ENCODE measurements at places on chromosomes 16 and 17.

DNA sequence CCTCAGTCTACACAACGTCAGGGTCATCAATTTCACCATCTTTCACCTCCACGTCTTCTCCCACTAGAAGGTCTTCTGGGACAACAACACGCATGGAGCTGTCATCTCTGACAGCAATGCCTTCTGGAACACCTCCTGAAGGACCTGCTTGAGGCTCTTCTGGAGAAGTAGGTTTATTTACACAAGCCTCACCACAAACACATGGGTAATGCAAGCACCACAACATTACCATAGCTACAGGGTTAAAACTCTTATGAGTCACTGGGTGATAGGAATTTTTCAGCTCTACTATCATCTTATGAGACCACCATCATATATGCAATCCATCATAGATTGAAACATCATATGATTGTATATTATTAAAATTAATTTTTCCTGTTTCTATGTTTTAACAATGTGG lies 215.4 kb downstream of the CHD9NB start:
- no peak for DNase-seq

- no peak for DNase-seq
Measured at GRCh38 chr16:67447508-67448076, 16.7 kb downstream of the HSD11B2 start.

GRCh38 chr16:1194665-1195392 lies 30.2 kb downstream of the TPSG1 start:
- no peak for DNase-seq

- DNase-seq, result no peak
Measured at GRCh38 chr17:80151333-80151732, 4.4 kb upstream of the EIF4A3 start.

GRCh38 chr16:75385507-75386152 lies 47.7 kb downstream of the CFDP1 start:
- DNase-seq, result peak; percentile 13

GRCh38 chr17:54844233-54844632 lies 56.4 kb upstream of the TOM1L1 start:
- no peak for DNase-seq

- no peak for DNase-seq
Measured at GRCh38 chr17:61398721-61399130, 917 bp upstream of the TBX2 start.

DNA sequence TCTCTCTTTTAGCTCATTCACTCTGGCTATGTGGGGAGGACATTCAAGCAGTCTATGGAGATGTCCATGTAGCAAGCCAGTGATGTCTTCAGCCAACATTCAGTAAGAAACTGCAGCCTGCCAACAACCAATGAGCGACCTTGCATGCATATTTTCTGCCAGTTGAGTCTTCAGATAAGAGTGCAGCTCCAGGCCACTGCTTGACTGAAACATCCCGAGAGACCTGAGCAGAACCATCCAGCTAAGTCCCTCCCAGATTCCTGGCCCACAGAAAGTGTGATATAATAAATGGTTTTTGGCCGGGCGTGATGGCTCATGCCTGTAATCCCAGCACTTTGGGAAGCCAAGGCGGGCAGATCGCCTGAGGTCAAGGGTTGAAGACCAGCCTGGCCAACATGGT lies 10.5 kb upstream of the C17orf58 start:
- no peak for DNase-seq

GRCh38 chr16:1961651-1962067 lies 2.3 kb downstream of the NDUFB10 start:
- no peak for DNase-seq

DNA sequence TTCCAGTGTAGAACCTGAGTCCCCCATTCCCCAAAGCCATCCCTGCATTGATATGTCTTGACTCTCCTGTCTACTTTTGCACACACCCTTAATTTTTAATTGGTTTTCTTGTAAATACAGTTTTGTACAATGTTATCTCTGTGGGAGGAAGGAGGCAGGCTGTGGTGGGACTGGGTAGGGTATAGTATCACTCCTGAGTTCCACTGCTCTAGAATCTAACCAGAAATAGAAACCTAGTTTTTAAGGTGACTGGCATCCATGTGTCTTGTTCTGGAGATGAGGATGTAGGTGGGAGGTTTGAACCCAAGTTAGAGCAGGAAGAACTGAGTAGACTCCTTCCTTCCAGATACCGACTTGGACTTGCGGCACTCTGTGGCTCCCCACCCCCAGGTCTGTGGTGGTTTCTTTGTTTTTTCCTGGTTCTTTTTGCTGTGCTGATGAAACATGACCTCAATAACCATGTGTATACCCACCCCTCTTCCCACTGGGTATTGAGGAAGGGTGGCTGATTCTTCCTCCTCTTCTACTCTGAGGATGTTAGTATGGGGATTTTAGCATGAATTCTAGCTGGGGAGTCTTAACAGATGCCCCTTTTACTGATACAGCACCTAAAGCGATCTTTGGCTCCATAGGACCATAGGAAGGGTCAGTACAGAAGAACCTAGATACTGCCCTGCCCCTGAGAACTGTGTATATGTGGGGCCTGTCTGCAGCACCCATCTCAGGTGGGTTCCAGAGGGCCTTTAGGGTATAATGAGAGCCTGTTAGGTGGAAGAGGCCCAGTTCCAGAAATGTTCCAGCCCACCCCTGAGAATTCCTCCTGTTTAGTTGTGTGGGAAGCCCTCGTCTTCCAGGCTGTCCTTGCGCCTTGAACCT lies 48.7 kb downstream of the SF3B3 start:
- DNase-seq, result no peak

- no peak for DNase-seq
Measured at GRCh38 chr17:81002409-81003361, 11.0 kb downstream of the CHMP6 start.

DNA sequence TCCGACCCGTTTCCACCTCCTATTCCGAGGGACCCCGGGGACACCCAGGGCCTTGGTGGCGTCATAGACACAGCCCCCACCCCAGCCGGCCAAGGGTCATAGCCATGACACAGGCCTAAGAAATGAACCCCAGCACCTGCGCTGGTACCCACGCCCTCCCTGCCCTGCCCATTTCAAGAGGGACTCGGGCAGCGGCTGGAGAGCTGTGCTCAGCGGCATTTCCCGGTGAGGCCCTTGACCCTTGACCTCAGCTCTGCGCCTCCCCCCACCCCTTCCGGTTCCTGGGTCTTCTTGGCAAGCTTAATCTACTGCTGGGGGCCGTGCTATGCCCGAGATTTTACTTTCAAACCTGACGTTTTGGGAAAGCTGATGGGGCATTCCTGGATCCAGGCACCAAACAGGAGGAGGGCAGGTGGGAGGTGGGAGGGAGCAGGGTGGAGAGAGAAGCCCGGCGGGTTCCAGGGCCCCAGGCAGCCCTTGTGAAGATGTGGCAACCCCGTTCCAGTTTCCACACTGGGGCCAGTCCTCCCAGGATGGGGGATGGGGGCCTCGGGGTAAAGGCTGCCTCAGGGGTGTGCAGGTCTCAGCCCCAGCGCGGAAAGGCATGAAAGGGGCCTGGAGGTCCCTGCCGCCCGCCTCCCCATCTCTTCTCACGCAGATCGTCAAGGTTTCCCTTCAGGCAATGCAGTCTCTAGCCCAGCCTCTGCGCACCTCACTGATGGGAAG lies at the start of gene SLC22A31:
TSS of gene SLC22A31 (minus strand) at position 414 of the 726 bp plus-strand sequence. CDS start at position 378, 36 bp downstream.
- no peak for DNase-seq

DNA sequence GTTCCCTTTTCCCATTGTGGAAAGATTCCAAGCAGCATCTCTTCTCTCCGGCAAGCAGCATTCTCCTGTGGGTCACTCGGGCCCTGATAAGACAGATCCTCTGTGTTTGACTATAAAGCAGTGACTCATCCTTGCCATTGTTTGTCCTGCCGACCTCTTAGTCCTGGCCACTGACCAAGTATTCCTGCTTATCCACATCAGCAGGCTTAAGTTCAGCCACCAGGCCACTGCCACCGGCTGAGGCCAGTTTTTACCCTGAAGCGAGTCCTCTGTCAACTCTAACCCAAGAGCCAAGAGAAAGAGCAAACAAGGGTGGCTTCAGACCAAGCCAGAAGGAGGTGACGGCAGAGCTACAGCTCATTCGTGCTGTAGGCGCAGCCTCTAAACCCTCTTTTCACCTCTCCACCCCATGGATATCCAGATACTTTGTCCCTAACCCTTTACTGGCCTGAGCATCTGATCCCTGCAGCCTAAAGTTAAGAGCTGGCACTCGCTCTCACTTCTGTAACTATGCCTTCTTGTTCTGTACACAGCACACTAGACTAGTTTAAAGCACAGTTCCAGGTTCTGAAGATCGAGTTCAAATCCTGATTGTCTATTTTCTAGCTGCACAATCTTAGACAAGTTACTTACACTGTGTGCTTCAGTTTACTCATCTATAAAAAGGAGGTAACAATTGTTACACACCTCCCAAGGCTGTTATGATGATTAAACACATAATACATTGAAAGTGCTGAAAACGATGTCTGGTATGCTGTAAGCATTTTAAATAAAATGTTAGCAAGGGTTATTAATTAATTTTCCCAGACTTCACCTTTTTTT lies 31.0 kb downstream of the SOX9 start:
- DNase-seq, result no peak

DNA sequence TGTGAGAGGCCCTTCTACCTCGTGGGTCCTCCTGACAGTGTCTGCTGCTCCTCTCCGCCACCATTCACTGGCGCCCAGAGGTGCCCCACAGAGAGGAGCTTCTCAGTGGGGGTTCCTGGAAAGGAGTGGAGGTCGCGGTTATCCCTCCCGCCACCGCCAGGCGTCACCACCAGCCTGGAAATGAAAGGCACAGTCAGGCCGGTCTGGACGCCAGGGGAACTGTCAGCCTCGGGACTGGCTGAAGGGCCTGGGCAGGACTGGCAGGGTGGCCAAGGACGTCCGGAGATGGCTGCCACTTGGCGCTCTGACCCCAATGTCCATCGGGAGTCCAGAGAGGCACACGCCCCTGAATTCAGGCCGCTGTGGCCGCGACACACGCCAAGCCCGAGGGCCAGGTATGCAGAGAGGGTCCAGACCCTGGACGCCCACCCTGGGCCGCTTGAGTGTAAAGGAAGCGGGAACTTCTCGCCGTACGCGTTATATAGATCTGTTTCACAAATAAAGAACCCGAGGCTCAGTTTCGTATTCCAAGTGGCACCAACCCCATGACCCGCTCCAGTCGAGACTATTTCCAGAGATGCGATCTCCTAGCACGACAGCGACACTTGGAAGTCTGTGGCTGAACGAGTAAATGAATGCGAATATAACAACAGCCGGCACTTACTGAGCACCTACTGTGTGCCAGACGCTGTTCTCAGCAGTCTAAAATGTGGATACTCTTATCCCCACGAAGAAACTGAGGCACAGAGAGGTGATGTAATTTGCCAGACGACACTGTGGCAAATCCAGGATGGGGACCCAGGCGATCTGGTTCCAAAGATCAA lies 7.6 kb upstream of the NXPH3 start:
- no peak for DNase-seq

GRCh38 chr16:17343028-17343427 lies 127.7 kb downstream of the XYLT1 start:
- DNase-seq, result peak; percentile 89

DNA sequence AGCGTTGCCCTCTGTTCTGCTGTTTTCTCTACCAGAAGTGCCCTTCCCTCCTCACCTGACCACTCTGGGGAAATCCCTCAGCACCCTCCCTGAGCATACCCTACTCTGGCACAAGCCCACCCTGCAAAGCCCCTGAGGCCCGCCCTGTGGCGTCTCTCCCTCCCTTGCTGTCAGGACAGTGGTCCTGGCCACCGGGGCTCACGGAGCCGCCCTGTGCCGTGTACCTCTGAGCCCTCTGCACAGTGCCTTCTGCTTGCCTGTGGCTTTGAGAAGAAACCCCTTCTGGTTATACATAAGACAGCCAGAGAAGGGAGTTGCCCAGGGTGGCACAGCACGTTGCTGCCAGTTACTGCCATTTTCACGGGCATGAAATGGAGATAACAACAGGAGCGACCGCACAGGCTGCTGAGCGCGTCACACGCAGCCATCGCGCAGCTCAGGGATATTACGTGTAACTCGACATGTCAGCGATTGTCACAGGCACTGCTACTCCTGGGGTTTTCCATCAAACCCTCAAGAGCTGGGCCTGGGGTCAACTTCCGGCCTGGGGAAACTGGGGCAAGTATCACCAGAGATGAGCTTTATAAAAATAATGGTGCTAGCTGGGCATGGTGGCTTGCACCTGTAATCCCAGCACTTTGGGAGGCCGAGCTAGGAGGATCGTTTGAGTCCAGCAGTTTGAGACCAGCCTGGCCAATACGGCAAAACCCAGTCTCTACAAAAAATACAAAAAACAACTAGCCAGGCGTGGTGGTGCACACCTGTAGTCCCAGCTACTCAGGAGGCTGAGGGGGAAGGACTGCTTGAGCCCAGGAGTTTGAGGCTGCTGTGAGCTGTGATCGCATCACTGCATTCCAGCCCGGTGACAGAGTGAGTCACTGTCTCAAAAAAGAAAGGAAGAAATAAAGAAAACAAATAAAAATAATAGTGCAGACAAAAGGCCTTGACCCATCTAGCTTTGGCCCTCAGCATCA lies 14.8 kb downstream of the SCGB1C2 start:
- no peak for DNase-seq

- DNase-seq, result no peak
Measured at GRCh38 chr16:13923703-13924298, 3.8 kb downstream of the ERCC4 start.

DNA sequence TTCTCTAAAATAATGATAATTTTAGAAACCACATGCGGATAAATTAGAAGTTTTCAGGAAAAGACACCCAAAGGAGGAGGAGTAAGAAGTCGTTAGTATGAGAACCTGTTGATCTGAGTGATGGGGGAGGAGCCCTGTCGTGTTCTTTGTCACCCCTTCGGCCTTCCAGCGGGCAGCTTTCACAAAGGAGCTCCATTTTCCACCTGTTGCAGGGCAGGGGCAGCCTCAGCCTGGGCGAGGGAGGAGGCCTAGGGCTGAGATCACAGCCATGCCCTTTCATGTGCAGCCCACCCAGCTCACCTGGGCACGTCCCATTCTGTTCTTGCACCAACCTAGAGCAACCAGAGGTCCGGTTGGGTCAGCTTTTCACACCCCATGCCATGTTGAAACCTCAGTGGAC lies 5.3 kb downstream of the DUSP14 start:
- no peak for DNase-seq

DNA sequence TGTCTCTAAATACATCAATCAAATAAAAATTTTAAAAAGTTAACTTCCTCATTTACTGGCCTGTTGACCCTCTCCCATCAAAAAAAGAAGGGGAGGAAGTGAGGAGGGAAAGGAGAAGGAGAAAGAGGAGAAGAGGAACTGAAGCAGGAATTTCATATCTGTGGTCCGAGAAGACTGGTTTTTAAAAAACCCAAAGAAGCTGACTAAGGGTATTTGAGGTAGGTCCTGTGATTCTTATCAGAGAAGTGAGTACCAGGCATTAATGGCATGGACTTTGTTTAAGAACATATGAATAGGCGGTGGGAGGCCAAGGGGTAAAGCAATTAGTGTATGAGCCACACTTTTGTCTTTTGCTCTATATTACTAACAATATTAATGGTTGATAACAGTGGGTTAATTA lies 2.0 kb downstream of the SLC46A1 start:
- DNase-seq, result no peak

DNA sequence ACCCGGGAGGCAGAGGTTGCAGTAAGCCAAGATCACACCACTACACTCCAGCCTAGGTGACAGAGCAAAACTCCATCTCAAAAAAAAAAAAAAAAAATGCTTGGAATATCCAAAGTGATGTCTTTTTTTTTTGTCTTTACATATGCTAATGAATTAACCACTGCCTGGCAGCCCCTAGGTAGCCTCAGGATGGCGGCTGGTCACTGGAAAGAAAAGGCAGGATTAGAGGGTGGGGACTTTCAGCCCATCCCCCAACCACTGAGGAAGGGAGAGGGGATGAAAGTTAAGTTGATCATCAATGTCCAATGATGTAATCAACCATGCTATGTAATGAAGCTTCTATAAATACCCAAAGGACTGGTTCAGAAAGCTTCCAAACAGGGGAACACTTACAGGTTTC lies 26.8 kb downstream of the RNF157 start:
- no peak for DNase-seq

GRCh38 chr17:19383681-19384470 lies 3.1 kb downstream of the MFAP4 start:
- no peak for DNase-seq
